ENCODE measurements at places on chromosomes 3 and 15.

GRCh38 chr15:66617137-66618090 is 51.6 kb upstream of the LCTL start:
- DNase-seq = no peak

GRCh38 chr3:172546628-172547214 is 23.5 kb upstream of the TNFSF10 start:
- no peak for DNase-seq

DNA sequence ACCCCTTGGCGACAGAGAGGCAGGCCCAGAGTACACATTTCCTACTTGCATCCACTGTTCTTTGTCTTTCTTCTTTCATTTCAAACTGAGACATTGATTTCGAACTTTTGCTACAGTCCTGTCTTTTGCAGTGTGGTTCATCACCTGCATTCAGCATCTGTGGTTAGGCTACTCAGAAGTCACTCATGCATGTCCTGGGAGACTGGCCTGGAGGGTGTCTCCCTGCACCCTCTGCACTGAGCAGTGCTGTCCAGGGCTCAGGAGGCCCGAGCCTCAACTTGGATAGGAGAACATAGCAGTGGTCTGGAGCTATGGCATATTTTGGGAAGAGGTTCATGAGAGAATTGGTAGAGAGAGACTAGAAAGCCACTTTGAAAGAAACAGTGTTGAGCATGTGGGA is 240.2 kb upstream of the TPRG1 start:
- no peak for DNase-seq

GRCh38 chr15:65525622-65526021 is 4.6 kb upstream of the HACD3 start:
- DNase-seq = no peak

DNA sequence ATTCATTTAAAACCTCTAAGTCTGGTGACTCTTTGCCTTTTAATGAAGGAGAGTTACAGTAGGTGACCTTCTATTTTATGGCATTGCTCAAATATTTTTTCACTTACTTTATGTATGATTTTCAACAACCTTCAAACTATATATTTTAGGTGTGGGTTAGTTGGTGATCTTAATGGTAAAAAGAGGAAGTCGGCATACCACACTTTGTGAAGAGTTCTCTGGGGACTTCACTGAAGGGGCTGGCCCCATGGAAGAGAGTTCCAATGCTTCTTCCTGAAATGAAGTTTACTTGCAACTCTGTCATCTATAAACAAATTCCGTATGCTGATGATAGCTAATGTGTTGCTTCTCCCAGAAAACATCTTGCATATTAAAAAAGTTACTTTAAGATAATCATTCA is 647.0 kb upstream of the SGO1 start:
- no peak for DNase-seq

DNA sequence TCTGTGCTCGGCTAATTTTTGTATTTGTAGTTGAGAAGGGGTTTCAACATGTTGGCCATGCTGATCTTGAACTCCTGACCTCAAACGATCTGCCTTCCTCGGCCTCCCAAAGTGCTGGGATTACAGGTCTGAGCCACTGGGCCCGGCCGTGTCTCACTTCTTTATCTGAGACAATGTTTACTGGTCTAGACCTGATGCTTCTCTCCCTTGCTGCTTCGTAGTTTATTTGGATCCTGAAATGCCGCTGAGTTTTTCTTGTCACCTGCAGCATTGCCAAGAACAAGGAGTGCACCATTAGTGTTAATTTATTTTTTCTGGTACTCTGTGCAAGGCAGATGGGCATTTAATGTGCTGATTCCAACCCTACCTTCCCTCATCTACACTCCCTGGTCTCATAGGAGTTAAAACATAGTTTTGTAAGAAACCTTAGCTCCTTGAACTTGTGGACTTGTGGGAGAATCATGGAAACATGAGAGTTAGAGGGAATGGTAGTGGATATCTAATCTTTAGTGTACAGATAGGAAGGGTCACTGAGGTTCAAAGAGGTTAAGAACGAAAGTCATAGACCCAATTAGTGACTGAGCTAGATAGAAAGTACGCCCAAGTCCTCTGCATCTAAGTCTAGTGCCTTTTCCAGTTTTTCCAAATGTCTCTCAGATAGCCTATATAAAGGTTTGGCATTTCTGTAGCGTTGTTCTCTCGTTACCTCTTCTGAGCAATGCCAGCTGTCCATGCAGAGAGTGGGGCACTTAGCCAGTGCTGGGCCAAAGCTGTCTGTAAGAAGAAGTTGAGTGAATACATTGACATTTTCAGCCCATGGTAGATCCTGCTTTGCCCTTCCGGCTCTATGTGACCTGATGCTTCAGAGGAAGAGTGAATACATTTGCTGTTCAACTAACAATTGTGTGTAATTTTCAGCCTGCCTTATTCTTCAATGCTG is 244.1 kb downstream of the LPP start:
- no peak for DNase-seq

- no peak for DNase-seq
These were observed 6.1 kb upstream of the SCG3 start for GRCh38 chr15:51675234-51675633.

GRCh38 chr3:52393131-52393807 is 51.6 kb downstream of the SEMA3G start:
- DNase-seq = no peak

GRCh38 chr15:80999623-81000036 is 1.1 kb upstream of the TLNRD1 start:
- peak; percentile 48 for DNase-seq

GRCh38 chr3:18717598-18717997 is 292.5 kb upstream of the SATB1 start:
- DNase-seq = no peak

DNA sequence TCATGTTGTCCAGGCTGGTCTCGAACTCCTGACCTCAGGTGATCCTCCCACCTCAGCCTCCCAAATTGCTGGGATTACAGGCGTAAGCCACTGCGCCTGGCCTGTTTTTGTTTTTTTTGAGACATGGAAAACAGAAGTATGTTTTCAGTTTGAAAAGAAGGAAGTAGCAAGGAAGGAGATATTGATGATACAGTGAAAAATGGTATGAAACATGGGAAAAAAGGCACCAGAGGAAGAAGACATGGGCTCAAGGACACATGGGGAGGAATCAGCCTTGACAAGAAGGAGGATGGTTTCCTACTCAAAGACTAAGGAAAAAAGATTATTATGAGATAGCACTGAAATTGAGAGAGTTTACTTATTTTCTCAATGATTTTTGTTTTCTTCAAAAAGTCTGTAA is 30.7 kb downstream of the FMN1 start:
- DNase-seq = no peak

DNA sequence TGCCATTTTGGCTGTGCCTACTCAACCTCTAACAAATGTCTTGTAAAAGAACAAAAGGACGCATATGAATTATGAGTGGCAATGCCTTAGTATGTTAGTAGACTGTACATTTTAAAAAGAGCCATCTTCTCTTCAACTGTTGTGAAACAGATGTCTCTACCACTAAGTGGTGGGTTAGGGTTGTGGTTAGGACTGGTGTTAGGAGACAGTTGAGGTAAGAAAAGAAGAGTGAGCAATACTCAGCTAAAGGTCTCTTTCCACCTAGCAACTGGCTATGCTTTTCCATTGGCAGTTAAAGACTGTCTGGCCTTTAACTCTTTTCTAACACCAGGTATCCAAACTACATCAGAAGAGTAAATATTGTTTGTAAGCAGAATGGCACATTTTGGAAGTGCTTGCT is 221.7 kb upstream of the TBC1D5 start:
- no peak for DNase-seq

- DNase-seq = no peak
These were observed 567.1 kb downstream of the EDEM1 start for GRCh38 chr3:5754602-5755001.

Data from CD4-positive, CD25-positive, alpha-beta regulatory T cell (primary cell).